ENCODE measurements at places on chromosomes 1 and 21.

- DNase-seq: no peak
These were observed 111.7 kb upstream of the KCNJ6 start for GRCh38 chr21:38027901-38028498.

DNA sequence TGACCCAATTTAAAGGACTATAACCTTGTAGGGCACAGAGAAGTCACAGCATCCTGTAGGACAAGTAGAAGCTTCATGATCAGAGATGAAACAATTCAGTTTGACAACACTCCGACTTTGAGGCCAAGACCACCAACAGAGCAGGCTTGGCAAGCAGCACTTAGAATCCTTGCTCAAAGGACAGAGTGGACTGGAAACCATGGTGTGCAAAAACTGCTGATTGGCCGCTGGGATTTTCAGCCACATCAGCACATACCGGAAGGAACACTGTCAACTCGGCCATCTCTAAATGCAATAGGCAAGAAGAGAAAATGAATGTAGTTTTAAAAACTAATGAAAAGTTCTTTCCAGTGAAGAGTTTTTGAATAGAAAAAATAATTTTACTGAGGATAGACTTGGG is 92.0 kb upstream of the PRMT6 start:
- no peak for DNase-seq

- DNase-seq: no peak
These were observed 13.5 kb downstream of the PSRC1 start for GRCh38 chr1:109269212-109269980.

GRCh38 chr1:89890085-89890752 is 69.4 kb downstream of the LRRC8D start:
- no peak for DNase-seq

DNA sequence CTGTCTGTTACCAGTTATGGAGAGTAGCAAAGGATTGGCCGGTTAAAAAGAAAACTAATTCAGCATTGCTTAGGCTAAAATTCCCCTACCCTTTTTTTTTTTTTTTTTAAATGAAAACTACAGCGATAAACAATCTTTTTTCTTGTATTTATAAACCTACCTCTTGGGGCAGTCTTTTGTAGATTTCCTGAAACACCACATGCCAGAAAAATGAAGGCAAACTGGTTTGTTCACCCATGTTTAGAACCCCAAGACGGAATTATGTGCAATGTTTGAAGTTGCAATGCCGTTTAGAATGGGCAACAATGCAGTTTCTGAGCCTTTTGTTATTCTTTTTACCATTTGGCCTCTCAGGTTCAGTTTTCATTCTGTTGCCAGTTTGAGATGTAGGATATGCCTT is 59.1 kb downstream of the PRDM2 start:
- DNase-seq: no peak

- DNase-seq: no peak
These were observed 69.5 kb downstream of the LHX8 start for GRCh38 chr1:75203415-75204277.
